Effector CD4-positive, alpha-beta T cell (primary cell): ENCODE measurements at places on chromosomes 1 and 21.

DNA sequence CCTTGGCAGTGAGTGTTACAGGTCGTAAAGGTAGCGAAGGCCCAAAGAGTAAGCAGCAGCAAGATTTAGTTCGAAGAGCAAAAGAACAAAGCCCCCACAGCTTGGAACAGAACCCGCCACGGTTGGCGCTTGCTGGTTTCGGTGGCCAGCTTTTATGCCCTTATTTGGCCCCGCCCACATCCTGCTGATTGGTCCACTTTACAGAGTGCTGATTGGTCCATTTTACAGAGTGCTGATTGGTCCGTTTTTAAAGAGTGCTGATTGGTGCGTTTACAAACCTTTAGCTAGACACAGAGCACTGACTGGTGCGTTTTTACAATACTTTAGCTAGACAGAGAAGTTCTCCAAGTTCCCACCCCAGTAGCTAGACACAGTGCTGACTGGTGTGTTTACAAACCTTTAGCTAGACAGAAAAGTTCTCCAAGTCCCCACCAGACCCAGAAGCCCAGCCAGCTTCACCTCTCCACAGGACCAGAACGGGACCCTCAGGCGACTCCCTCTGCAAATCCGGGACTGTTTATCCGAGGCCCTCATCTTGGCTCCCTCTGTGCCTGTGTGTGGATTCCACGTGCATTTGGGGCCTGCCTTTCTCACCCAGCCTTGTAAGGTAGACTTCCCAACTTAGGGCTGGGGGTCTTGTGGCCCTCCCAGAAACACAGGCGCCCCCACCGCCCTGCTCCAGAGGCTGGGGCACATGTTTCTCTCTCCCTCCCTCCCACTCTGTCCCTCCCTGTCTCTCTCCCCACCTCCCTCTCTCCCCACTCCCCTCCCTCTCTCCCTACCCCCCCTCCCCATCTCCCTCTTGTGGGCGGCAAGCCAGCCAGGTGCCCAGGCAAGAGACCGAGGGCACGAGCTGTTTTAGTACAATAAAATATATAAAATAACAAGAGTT, 12.6 kb downstream of the FTCD start:
- no peak for DNase-seq

DNA sequence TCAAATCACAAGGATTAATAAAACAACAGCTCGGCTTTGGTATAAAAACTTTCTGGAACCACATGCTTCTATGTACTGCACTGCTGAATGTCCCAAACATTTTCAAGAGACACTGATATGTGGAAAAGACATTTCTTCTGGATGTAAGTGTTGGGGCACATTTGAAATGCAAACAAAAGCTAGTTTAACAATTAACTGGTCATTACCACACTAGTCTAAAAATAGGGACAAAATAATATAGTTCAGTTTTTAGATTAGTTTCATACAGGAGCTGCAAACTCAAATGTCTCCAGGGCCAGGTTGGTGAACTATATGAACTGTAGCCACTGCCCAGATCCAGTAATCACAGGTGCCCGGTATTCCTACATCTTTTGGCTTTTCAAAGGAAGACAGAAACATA, 3.2 kb downstream of the IL23R start:
- no peak for DNase-seq

- DNase-seq: no peak
Observed at GRCh38 chr1:9410737-9411297, 118.1 kb downstream of the SPSB1 start.

GRCh38 chr1:211531194-211532087, 39.5 kb upstream of the RD3 start:
- no peak for DNase-seq

GRCh38 chr1:20982316-20982715, 194.4 kb downstream of the EIF4G3 start:
- no peak for DNase-seq

GRCh38 chr1:241990040-241990439, 8.9 kb downstream of the MAP1LC3C start:
- no peak for DNase-seq

- DNase-seq: no peak
Observed at GRCh38 chr21:45225041-45225740, 62.5 kb downstream of the POFUT2 start.

- DNase-seq: no peak
Observed at GRCh38 chr1:31639543-31639942, 5.1 kb downstream of the PEF1 start.

DNA sequence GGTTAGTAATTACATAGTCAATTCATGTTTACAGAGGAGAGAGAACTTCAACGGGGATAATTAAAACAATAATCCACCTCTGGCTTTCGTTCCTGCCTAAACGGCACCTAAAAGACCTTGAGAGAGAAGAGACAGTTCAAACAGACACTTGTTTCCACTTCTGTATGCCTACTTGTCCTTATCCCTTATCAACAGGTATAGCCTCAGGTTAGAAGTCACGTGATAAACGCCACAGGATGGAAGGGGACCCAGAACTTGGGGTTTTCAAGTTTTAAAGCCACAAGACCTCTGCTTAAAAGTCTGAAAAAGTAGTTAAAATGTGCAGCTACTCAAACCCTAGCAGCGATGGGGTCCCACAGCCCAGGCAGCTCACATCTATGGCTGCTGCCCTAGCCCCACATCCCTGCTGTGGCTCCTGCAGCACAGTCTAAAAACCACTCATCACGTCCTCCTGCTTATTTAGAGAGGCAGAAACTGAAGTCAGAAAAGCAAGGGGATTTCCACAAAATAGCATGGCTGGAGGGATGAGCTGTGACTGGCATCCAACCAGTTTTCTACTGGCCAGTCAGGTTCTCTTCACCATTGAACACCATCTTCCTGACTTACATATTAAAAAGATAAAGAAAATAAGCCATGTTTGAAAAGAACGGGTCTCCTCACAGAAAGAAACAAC, 51.2 kb upstream of the SEC16B start:
- no peak for DNase-seq

- DNase-seq: no peak
Observed at GRCh38 chr1:238119060-238119459, 228.3 kb upstream of the ZP4 start.

- no peak for DNase-seq
Observed at GRCh38 chr1:210771131-210771530, 362.8 kb downstream of the KCNH1 start.

DNA sequence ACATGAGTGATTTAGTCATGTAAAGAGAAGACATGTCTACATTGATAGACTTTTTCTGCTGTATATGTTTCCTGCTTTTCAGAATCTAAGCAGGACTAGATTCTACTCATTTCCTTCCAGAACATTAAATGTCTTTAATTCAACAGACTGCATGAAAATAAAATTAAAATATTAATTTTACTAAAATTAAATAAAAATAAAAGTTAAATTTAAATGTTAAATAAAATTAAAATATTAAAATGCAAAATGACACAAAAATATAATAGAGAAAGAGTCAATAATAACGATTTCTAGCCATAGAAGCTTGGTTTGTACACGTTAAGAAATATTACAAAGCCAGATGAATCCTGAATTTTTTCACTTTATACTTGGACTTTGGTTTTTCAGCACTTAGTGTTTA, 552.8 kb upstream of the NR5A2 start:
- no peak for DNase-seq

GRCh38 chr1:98181036-98181764, 260.4 kb upstream of the DPYD start:
- DNase-seq: no peak

GRCh38 chr1:244231572-244232315, 180.7 kb downstream of the ZBTB18 start:
- DNase-seq: no peak

- no peak for DNase-seq
Observed at GRCh38 chr1:234985007-234985370, 143.6 kb downstream of the TOMM20 start.

DNA sequence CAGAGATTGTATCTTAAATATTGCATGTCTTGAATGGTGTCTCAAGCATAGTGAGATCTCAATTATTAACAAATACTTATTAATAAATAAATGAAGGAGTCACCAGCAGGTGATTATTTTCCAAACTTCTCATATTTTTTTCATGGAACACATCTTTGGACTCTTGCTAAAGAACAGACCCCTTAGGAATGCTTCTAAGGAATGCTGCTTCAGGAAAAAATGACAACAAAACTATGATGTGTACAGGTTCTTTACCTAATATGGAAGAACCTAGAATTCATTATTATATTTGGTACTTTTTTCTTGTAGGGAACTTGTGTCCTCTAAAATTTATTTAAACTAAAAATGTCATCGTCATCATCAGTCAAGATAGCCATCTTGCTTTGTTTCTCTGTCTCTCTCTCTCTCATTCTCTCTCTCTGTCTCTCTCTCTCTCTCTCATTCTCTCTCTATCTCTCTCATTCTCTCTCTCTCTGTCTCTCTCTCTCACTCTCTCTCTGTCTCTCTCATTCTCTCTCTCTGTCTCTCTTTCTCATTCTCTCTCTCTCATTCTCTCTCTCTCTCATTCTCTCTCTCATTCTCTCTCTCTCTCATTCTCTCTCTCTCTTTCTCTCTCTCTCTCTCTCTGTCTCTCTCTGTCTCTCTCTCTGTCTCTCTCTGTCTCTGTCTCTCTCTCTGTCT, 63.0 kb upstream of the ETS2 start:
- DNase-seq: no peak

GRCh38 chr1:153403421-153404085, 12.7 kb upstream of the S100A8 start:
- no peak for DNase-seq

- DNase-seq: no peak
Observed at GRCh38 chr1:215617979-215618378, 50.9 kb downstream of the KCTD3 start.

GRCh38 chr1:37858931-37859506, 373 bp downstream of the MTF1 start:
- DNase-seq: no peak

DNA sequence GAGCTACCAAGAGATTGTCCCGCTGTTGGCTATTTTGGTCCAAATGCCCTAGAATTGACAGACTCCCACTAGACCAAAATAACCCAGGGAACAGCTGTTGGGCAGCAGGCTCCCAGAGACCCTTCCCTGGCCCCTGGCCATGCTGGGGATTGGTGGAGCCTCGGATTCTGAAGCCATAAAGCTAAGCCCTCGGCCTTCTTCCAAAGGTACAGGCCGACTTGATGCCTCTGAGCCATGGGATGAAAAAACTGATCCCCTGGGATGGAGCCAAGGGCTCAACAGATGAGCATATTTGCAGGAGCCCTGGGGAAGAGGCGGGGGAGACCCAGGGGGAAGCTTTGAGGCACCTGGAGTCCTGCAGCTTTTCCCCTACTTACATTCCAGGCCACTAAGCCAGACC, 1.0 kb upstream of the LRRC38 start:
- no peak for DNase-seq

DNA sequence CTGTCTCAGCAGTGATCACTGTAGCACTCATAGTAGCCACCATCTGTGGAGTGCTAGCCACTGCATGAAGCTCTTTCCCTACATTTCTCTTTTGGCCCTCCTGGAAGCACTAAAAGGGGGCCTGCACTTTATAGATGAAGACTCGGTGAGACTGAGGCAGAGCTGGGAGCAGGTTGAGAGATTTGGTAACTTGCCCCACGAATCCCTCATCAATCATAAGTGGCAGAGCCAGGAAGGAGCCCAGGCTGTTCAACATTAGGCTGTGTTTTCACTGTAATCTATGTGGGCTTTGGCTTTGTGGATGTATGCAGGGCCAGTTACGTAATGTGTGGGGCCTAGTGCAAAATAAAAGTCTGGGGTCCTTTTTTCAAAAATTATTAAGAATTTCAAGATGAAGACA, 13.3 kb upstream of the ETV3 start:
- no peak for DNase-seq

GRCh38 chr21:36079010-36079649, 9.3 kb downstream of the CBR1 start:
- DNase-seq: no peak
